ENCODE measurements at places on chromosomes 4 and X.

GRCh38 chr4:14384824-14385223 is 617.5 kb upstream of the CPEB2 start:
- DNase-seq: no peak

DNA sequence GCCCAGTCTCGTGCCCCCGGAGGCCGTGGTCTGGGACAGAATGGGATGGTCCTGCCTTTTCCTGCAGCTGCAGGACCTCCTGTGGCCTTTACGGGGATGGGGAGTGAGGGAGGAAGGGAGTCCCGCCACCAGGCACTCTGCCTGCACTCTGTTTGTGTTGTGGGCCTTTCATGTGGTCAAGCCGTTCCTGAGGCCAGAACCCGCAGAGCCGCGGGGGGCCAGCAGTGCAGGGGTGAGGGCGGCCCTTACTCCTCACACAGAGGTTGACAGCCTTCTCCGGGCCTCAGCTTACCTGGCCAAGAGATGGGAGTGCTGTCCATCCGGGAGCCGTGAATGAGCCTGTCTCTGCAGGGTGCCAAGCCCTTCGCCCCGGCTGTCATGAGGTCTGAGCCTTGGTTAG is 230.7 kb downstream of the AFAP1 start:
- no peak for DNase-seq

DNA sequence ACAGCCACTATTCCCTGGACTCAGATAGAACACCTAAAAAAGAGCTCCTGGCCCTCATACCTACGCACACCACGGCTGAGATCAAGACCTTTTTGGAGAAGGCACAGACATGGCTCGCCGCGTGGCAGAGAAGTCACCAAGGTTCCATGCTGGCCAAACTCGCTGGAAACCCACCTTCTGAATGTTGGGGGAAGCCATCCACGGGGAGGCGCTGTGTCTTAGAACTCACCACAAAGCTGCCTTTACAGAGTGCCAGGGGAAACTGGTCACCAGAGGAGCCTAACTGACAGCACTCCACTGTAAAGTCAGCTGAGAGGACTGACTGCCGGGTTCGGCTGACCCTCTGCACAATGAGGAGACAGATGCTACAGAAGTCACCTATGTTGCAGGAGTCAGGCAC is 97.9 kb downstream of the NEUROG2 start:
- no peak for DNase-seq

DNA sequence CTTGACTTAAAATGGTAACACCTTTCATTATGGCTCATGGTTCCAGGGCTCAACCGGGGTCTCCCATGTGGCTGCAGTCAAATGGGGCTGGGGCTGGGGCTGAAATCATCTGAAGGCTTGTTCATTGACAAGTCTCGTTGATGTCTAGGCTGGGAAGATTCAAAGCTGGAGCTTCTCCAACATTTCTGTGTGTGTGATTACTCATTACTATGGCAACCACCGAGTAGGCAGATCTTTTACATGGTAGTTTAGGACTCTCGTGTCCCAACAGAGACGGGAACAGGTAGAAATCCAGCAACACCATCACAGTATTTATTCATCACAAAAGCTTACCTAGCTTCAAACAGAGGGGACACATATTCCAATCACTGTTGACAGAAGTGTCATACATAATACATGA is 7.8 kb downstream of the YTHDC1 start:
- no peak for DNase-seq

GRCh38 chrX:68196939-68197791 is 236.1 kb downstream of the OPHN1 start:
- peak; percentile 3 for DNase-seq

DNA sequence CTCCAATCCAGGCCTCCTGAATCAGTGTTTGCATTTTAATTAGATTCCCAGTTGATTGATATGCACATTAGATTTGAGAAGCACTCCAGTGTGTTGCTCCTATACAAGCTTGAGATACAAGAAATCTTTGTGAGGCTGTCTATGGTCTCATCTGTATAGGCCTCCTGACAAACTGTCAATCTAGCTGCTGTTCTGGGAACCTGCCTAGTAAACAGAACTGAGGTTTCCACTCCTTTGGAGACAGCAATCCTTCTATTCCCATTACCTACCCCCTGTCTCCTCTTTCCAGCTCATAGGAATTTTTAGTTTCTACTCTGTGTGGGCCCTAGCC is 306.1 kb upstream of the EMCN start:
- no peak for DNase-seq

DNA sequence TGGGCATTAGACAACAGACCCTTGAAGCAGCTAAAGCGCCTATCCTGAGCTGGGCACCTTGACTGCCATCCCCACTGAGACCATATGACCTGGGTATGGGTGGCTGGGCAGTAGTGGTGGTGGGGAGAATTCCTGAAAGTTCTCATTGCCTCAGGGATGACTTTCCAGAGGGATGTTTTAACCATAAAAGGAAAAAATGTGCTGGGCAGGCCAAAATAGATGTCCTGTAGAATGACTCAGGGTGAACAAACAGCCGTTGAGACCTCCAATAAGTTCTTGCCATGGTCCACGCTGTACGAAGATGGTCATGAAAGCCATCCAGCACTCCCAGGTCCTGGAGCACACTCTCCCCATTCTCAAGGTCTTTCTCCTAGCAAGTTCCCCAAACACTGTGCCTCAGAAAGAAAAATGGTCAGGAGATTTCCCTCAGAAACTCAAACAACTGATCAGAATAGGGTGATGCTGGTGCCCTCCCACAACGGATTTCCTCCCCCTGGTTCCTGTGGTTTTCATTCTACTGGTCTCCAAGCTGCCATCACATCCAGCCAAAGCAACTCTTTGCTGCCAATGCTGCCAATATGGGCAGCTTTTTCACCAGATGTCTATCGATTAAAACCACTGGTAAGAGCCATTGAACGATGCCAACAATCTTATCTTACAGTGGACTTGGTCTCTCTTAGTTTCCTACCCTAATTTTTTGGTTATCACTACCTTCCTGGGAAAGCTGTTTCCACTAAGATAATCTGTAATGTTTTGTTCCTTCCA is 11.2 kb downstream of the CDKN2AIP start:
- DNase-seq: no peak

DNA sequence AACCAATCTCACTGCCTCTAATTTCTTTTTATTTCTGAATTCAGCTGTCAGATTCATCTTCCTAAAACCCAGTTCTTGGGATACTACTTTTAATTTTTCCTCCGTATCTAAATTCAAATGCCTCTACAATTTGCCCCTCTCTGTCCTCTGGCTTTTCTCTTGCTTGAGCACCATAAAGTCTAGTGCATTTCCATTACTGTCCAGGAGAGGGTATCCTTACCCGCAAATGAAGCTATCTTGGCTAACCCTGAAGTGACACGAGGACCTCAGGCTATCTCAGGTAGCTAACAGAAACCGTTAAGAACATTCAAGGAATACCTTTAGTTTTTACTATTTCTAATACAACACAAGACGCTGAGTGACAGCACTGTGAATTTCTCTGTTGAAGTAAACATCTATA is 49.4 kb upstream of the PRR32 start:
- no peak for DNase-seq

GRCh38 chr4:75514949-75515612 is 808 bp downstream of the THAP6 start:
- DNase-seq: no peak

DNA sequence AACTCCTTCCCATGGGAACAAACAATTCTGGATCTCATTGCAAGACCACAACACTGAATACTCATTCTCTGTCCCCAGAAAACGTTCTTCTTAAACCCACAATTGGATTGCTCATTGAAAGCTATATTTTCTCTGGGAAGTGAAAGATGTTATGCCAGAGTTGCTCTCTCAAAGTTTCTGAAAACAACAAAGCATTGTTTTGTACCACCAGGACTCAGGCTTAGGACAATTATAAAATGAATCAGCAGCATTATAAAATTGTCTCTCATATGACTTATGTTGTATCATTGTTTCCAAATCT is 26.5 kb downstream of the TFDP3 start:
- DNase-seq: no peak

GRCh38 chr4:73069338-73070073 is at the start of gene COX18:
Gene COX18 (minus strand): TSS chr4:73069716. CDS start chr4:73069649, 67 bp downstream.
- DNase-seq: peak; percentile 98

DNA sequence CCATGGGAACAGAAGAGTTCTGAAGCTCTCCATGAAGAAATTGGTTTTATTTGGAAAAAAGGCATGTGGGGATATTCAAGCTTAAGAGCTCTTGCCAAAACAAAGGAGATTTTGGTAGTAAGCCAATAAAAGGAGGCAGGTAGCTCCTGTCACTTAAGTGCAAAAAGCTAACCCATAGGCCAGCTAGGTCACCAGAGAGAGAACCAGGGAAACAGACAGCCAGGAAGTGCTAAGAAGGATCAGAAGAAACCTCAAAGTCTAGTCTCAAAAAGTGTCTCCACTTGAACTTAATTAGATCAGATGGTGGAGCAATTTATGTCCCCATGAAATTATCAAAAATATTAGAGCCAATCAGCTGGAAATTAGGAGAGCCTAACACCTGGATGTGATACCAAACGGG is 49.2 kb downstream of the CD40LG start:
- no peak for DNase-seq

DNA sequence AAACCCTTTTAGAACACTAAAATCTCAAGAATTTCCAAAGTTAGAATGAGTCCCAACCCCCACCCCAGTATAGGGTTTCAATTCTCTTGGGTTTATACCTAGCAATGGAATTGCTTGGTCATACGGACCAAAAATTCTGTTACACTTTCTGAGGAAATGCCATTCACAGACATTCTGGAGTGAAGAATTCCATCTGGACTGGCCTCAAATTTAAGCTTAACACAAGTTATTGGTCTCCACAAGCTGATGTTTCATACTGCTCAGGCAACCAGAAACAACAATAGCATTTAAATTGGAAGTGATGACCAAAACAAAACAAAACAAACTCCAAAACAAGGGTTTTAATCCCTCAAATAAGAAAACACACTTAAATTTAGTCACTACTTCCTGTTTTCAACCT is 51.1 kb downstream of the GPC4 start:
- no peak for DNase-seq

DNA sequence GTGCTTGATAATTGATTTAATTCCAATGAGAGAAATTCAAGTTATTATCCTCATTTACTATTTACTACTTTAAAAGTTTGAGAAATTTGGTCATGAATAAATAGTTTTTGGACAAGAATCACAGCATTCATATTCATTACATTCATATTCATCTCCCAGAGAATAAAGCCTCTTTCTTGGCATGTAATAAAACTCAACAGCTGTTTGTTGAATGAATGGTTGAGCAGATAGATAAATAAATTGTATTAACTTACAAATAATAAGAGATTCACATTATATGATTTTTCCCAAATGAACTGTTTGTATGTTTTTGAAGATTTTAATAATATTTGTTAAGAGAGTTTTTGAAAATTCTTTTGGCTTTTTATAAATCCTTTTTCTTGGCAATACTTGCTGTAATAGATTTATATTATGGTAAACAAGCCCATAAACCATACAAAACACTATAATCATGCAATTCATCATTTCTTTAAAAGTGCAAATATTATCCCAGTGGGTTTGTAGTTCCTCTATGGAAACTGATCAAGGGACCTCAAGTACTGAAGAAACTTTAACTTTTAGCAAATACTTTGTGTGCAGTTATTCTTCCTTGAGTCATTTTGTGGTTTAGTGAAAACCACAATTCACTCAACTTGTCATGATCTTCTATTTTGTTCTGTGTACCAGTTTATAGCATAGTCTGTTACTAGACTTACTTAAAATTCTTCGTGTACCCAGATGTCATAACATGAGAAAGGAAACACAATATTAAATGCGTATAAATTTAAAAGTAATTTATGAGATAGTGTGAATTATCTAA is 371.8 kb downstream of the ADGRL3 start:
- DNase-seq: no peak

DNA sequence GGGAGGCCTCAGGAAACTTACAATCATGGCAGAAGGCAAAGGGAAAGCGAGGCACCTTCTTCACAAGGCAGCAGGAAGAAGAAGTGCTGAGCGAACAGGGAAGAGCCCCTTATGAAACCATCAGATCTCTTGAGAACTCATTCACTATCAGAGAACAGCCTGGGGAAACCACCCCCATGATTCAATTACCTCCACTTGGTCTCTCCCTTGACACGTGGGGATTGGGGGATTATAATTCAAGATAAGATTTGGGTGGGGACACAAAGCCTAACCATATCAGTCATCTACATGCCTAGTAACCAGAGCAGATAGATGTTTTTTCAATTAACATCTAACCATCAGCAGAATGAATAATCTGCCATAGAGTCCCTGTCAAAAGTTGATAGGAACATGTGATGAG is 30.4 kb downstream of the FAM13A start:
- no peak for DNase-seq

- no peak for DNase-seq
These were observed 101.8 kb downstream of the SH3KBP1 start for GRCh38 chrX:19785647-19786046.

GRCh38 chr4:4791299-4792111 is 68.0 kb upstream of the MSX1 start:
- no peak for DNase-seq

- DNase-seq: no peak
These were observed 75.9 kb downstream of the PAQR3 start for GRCh38 chr4:78863254-78863869.

DNA sequence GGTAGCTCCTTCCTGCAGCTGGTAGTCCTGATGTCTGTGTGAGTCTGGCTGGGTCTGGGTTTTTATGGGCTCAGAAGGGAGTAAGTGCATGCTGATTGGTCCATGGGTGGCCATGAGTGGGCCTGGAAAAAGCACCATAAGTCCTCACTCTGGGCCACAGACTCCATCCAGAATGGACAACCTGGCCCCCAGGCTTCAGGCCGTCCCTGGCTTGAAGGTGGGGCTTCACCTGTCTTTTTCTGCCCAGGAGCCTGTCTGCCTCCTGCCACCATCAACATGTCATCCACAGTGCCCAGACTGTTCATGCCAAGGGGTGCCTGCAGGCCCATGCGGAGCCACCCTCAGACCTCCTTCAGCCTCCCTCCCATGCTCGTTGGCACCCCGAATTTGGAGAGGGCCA is 620.0 kb downstream of the RAPGEF2 start:
- no peak for DNase-seq

DNA sequence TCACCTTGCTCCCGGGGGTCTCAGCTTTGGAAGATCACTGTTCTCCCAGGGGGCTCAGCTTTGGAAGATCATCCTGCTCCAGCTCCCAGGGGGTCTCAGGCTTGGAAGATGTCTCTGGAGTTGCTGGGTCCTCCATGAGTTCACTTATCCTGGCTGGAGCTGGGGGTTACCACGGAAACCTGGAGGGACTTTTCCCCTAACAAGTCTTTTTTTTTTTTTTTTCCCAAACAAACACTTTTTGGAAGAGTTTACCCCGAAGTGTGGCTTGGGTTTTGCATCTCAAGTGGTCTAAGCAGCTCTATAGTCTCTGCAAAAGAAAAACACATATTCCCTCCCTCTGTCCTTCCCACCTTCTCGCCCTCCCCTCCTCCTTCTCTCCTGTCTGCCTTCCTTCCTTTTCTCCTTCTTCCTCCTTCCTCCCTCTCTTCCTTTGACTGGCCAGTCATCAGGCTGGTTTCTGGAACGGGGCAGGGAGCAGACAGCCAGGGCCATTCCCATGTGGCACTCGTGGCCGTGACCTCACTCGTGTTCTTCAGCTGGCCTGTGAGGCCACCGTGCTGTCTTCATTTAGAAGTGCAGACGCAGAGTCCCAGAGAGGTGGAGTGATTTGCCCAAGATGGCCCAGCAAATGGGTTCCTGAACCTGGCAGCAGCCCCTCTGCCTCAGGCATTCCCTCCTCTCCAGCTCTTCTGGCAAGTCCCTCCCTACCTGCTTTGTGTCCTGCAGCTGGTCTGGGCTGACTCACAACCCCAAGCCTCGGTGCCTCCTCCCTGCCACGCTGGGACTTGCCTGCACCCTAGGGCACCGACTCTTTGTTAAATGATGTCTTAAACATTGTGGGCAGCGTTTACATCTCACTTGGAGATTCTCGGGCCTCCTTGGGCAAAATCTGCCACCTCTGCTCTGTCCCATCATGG is 25.9 kb upstream of the HMX1 start:
- no peak for DNase-seq

All from naive B cell (primary cell).